Aorta (tissue), 5 donors: ENCODE measurements at places on chromosomes 16 and 17.

DNA sequence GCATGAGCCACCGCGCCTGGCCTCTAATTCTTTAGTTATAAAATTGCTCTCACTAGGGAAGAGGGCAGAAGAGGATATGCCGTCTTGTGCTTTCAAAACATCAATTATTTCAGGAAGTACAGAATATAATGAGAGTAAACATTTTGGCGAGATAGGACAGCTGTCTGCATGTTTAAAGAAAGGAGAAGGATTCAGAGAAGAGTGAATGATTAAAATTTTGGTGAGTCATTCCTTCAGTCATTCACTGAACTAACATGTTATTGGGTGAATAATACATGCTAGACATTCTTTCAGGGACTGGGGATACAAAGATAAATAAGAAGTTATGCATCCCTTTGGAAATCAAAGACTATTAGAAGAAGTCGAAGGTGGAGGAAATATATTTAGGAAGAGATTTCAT is 590.3 kb upstream of the GOT2 start:
- DNase-seq: no peak

DNA sequence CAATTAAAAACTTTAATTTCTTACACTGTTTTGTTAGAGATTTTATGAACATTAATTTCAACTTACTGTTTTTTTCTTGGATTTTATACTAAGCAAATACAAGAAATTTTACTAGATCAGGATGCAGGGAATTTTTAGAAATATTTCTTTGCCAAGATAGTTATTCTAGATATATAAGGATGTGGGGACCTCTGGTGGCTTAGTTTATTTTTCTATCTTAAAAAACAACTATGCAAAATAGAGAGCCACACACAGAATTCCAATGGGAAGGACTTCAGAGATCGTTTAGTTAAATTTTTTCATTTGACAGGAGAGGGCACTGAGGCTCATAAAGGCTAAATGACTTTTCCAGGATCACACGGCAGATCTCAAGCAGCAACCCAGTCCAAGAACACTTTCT is 23.0 kb upstream of the CAPNS2 start:
- no peak for DNase-seq

DNA sequence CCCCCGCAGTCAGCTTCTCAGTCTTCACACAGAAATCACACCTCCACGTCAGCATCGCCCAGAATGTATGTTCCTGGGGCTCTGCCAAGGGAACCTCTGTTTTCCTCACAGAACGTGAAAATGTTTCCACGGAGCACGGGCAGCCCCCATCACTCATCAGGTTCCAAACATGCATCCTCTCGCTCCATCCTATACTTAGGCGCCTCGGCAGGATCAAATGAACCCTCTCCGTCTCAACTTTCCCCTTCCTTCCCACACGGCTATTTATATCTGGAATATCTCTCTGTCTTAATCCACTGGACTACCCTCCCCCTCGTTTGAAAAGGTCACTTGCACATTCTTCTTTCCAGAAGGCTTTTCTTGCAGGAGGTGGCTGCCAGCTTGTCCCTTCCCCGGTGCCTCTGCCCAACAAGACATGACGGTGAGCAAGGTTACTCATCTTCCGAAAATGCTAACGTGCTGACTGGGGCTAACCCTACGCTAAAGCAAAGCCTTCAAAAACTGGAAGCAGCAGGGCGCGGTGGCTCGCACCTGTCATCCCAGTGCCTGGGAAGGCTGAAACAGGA is 21.6 kb downstream of the NXN start:
- DNase-seq: no peak

DNA sequence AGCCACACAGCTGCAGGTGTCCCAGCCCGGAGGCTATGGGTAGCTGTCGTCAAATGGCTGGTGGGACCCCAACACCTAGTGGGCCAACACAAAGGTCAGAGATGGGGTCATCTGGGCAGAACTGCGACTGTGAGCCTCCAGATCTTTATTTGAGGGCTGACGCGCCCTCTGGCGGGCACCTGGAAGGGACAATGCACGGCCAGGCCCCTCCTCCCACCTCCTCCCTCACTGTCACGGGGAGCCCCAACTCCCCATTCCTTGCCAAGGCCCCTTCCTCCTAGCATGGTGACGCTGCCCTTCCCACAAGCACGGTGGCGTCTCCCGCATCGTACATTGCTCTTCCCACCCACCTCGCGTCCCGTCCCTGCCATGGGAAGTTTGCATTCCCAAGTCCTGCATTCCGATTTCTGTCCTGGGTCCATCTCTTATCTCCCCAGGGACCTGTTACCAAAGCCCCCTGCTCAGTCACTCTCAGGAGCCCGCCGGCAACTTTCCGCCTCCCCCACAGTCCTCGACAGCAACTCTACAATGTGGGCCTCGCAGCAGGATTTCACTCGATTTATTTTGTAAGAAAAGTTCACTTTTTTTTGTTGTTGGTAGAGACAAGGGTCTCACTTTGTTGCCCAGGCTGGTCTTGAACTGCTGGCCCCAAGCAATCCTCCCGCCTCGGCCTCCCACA is 1.0 kb downstream of the TLE7 start:
- DNase-seq: no peak

DNA sequence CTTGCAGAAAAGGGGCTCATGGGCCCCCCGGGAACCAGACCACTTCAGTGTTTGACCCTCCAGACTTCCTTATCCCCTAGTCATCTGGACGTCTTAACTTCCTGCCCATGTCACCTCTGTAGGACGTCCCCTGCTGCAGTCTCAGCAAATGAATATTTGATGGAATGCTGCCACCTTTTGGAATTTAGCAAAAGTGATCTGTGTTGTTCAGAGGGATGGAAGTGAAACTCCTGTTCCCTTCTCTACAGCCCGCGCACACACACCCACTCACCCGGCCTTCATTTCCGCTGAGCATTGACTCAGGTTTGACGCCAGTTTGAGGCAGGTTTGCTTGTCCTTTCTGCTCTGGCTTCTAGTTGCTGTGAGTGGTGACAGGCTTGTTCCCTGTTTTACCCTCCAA is 507.2 kb upstream of the EEF2KMT start:
- no peak for DNase-seq

DNA sequence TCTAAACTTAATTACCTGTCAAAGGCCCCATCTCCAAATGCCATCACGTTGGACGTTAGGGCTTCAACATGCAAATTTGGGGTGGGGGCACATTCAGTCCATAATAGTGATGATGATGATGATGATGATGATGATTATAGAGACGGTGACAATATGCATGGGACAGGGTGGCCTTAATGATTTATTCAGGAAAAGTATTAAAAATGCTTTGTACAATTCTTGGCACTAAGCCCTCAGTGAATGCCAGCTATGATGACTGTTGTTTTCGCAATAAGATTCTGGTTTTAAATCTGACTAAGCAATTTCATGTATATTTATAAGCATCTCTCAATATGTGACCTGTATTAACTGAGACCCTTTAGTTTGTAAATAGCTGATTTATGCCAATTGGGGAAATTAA is 106.3 kb downstream of the C16orf95 start:
- no peak for DNase-seq

DNA sequence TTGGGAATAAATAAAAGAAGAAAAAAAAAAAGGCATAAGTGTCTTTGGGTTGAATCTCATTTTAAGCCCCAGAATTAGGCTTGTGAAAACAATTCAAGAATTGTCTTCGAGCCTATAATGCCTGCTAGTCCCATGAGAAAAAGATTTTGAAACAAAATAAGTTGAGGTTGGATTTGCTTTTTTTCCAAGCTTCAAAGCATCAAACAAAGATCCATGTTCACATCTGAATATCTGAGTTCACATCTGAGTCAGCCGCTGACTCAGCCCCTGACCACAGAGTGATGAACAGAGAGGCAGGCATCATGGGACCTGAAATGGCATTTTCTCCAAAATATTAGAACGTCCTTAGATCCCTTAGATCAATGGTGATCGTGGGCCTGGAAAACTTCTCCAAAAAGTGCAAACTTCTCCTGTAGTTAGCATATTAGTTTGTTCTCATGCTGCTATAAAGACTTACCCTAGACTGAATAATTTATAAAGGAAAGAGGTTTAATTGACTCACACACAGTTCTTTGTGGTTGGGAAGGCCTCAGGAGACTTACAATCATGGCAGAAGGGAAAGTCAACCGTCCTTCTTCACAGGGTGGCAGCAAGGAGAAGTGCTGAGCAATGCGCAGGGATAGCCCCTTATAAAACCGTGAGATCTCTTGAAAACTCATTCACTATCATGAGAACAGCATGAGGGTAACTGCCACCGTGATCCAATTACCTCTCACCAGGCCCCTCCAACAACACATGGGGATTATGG is 294.6 kb upstream of the HSBP1 start:
- DNase-seq: no peak

DNA sequence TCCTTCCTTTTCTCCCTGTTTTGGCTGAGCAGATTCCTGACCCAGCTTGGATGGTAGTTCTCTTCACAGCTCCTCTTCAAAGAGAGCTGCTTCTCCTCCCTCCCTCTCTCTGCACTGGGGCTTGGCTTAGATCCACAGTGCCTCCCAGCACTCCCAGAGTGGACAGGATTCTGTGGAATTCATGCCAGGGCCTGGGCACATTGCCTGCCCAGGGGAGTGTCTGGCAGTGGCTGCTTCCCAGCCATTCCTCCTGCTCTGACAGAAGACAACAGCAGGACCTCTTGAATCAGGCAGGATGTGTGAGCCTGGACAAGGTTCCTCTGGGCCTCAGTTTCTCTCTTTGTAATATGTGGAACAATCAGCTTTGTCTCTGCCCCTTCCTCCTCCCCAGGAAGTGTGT is 4.5 kb upstream of the MMP28 start:
- DNase-seq: peak; percentile 87

DNA sequence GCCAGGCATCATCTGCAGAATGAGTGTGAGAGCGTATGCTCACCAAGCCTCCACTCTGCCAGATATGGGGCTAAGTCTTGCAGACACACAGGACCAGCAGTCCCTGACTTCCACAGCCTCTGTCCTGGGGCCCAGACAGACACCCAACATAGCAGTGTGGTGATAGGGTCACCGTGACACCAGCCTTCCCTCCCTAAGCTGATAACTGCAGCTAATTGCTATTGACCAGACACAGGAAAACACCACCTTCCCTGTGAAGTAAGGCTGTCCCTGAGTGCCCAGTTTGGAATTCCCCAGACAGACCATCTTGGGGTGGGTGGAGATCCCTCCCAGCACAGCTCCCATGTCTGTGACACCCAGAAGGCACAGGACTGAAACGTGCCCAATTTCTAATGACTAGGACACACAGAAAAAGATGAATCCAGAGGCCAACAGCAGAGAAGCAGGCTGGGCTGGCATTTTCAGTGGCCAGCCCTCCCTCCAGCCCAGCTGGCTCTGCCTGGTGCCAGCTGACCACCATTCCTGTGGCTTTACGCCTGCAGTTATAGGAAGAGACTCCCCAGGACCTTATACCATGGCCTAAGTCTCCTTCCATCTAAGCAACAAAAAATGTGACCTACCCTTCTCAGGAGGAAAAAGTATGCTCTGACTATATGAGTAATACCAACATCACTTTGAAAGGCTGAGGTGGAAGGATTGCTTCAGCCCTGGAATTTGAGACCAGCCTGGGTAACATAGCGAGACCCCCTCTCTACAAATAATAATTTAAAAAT is 30.3 kb downstream of the ATPAF2 start:
- DNase-seq: no peak

DNA sequence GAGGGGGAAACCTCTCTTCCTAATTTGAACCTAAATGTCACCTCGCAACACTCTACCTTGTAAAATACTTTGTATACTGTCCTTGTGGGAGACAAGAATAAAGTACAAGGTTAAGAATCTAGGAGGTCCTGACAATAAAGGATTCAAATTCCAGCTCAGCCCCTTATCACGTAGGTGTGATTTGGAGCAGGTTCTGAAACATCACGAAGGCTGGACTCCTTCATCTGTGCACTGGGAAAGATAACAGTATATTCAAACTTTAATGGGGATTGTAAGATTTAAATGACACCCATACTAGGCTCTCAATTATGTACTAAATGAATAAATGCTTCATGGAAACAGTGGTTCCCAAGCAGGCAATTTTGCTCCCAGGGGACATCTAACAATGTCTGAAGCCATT is 2.1 kb downstream of the TXNDC11 start:
- no peak for DNase-seq

DNA sequence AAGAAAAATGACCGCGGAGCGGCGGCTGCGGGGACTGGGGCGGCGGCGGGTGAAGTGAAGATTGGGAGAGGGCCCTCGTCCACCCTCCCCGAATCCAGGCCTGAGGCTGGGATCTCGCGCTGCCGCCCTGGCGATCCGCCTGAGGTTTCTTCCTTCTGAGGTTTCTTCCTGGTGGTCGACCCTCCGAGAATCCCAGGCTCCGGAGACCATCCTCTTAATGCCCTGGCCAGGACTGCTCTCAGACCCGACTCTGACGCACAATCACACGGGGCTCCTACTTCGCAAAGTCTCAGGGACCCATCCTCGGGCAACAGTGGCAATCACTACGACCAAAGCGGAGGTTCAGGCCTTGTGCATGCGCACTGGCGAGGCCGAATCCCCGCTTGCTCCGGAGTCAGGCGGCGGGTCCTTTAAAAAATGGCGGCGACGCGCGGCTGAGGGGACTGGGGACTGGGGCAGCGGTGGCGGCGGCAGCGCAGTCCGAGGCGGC is 18.0 kb upstream of the KCNJ18 start:
- no peak for DNase-seq

- no peak for DNase-seq
Observed at GRCh38 chr16:53453928-53454327, 19.7 kb downstream of the RBL2 start.

DNA sequence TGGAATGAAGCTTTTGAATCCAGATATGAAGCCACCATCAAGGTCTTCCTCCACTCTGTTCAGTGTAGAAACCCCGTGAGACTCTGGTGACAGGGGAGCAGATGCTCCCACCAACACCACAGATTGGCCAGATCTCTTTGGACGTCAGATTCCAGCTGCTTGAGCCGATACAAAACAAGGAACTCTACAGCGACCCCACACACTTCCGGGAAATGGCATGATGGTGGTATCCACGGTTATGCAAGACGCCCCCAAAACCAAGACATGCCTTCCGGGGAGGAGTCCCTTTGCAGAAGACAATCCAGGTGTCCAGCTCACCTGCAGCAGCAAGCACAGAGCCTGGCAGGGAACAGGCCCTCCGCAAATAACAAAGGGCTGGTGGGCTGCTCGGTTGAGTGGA is 19.8 kb upstream of the PITPNA start:
- DNase-seq: no peak

DNA sequence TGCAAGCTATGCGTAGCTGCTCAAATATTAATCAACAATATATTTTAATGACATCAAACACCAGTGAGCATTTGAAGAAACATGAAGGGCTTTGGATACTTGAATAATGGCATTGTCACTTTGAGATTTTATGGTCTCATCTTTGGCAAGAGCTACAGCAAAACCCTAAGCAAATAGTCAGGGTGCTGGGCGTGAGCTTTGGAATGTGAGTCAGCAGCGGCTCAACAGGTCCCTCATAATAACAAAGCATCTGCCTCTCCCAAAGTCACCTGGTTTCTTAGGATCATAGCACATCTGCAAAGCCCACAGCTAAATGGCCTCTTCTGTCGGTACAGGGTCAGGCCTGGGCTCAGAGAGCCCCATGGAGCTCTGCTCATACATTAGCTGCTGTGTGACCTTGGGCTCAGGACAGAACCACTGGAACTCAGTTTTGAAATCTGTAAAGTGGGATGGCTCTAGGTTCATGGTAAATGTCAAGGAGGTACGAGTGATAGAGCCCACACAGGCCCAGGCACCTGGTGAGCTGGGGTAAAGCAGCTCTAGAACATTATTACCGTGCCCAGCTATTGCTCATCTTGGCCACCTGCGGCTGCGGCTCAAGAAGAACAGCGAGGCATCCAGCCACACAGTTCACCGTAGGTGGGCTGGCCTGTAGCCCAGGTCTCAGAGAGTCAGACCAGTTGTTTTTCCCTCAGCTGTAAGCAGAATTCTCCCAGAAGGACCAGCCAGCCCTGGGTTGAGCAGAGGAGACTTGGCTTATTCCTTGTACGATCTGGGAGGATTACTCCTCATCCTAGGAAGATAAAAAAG is 544.5 kb upstream of the CDH11 start:
- no peak for DNase-seq
